NCI-H1092 treated with DMSO at 0.1 percent for 48 hours (cell line): ENCODE measurements at places on chromosomes 5 and 9.

- DNase-seq, result no peak
These were observed 125.6 kb downstream of the TMEM161B start for GRCh38 chr5:88142886-88143692.

DNA sequence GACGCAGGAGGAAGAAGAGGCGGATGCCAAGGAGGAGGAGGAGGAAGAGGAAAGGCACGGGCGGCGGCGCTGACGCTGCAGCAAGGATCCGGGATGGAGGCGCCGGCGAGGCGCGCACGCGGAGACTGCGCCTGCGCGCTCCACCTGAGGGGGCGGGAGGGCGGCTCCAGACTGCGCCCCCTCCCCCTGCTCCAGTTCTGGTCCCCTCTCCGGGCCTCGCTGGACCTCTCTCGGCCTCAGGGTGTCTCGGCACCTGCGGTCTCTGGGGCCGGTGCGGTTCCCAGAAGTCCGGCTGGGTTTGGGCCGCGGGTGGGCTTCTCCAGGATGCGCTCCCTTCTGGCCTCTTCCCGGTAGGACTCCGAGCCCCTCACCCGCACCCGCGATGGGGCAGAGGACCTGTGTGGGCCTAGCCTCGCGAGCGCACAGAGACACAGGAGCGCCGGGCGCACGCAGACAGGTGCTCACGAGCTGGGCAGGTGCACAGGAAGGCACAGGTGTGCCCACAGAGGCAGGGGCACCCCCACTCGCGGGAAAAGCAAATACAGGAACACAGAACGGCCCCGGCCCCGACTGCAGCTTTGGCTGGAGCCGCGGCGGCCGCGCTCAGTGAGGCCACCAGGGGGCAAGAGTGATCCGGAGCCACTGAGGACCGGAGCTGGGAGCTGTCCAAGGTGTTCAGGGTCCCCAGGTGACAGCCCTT lies at the start of gene NPDC1:
Gene NPDC1, minus strand, starts transcription at position 90 of the 700 bp plus-strand sequence. CDS start 188 bp downstream, outside the sequence.
- peak; percentile 82 for DNase-seq

DNA sequence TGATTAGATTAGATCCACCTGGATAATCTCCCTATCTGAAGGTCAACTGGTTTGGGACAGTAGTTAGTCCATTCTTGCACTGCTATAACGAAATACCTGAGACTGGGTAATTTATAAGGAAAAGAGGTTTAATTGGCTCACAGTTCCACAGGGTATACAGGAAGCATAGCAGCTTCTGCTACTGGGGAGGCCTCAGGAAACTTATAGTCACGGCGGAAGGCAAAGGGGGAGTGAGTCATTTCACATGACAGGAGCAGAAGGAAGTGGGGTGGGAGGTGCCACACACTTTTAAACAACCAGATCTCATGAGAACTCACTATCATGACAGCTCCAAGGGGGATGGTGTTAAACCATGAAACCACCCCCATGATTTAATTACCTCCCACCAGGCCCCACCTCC lies 9.9 kb downstream of the C9orf40 start:
- DNase-seq, result no peak

DNA sequence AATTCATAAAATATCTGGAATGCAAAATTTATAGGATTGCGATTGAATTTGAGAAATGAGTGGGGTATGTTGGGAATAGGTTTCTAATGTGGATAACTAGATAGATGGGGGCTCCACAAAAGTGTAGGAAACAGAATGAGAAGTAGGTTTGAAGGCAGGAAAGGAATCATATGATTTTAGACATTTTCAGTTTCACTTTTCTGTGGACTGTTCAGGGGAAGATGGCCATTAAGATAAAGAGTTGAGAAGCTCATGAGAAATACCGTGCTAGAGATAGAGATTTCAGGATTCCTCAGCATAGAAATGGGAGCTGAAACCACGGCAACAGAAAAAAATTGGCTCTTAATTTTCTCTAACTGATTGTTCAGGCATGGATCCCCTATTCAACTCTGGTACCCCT lies 163.4 kb upstream of the CD180 start:
- no peak for DNase-seq

DNA sequence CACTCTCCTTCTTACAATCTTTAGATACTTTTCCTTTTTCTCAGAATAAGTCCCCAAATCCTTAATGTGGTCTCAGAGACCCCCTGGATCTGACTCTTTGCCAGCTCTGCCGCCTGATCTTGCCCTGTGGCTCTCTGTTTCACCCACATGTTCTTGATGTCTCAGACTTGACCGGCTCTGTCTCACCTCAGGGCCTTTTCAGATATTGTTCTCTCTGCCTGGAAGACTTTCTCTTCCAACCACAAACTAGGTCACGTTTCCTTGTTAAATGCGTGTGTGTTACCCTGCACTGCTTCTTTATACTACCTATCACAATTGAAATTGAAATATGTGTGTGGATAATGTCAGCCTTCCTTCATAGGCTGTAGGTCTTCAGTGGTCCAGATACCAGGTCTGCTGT lies 265.4 kb upstream of the NUDT12 start:
- no peak for DNase-seq

DNA sequence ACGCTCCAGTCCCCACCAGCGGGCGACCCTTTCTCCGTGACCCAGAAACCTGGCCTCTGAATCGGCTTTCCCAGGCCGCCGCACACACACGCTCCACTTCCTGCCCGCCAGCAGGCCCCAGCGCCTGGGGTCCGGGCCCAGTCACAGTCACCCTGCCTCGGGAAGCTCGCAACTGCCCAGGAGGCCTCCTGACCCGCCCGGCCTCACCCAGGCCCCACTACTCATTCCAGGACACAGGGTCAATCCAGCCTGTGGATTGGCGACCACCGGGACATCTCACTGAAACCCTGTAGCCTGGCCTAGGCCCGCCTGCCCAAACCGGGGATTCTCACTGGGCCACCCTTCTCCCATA lies 2.7 kb upstream of the IRX4 start:
- no peak for DNase-seq

DNA sequence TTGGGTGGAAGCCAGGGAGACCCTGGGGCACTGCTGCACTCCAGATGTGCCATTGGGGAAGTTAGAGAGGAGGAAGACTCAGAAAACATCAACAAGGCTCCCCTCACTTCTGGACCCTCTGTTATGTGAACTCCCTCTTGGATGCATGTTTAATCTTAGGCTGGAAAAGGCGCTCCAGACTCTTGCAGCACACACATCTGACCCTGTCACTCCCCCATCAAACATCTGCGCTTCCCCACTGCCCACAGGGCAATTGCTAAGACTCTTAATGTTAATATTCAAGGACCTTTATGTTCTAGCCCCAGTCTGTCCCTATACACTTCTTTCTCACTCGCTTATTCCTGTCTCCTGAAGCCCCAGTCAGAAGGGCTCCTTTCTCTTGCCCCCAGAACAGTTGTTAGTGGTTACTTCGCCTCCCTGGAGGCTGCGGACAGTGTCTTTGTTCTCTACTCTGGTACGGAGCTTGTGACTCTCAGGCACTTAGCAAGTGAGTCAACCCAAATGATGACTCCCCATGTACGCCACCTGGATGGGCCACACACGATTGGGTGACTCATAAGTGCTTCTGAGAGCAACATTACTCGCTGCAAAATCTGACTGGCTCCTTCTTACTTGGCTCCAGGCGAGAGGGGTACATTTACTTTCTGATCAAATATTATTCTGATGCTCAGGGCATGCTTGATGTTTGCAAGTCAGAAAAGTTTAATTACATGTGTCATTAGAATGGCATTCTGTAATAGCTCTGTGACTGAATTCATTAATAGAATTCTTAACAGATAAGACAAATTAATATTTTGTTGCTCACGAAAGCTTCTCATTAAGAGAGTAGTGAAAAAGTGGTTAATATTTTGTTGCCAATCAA lies 193.6 kb downstream of the HSPA4 start:
- DNase-seq, result no peak

DNA sequence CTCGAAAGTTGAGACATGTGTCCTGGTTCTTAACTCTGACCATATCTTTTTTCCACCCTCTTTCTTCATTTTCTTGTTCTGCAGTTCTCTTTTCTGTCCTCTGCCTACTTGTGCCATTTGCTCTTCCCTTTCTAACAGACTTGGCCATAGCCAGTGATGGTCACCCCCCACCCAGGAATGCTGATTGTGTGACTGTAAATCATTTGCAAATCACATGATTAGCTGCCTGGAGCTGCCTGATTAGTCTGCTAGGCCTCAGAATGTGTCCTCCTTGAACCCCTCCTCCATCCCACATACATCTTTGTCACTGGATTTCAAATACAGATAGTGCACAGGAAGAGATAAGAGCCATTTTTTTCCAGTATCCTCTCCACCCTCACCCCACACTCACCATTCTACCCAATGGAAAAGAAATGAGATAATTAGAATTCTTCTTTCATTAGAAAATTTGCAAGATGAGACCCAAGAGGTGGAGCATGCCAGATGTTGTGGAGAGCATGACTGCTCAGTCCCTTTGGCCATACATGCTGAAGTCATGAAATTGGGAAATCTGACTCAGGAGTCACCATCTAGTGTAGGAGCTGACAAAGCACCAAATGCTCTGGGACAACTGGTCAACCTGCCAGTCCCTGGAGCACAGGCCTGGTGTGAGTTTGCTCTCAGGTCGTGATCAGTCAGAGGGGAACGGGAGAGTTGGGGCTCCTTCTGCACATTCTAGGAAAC lies 538.2 kb downstream of the CCDC171 start:
- DNase-seq, result no peak

DNA sequence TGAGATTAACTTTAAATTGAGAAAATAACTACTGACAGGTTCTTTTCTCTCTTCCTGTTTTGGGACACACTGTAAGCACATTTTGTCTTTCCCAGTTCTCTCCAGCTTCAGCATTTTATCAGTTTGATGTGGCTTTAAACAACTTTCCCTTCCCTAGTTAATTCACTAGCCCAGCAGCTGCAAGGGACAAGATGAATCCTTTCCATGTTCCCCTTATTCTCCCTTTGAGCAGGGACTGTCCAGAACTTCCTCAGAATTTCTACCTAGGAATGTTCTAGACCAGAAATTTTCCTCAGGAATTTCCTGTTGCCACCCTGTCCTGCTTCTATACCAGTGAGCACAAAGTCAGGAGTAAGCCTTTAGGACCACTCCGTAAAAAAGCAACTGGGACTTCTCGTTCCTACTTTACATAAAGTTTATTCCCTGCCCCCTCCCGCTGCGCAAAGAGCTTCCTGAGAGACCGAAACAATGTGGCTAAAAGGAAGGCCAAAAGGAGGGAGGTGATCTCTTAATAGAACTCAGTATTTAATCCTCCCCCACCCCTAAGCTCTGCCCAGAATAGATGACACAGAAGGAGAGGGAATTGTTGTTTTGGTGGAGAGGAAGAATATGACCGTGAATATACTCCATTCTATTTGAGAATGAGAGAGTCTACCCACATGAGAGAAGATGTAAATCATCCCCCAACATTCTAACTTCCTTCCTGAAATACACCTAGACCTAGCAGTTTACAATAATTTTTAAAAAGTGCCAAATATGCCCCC lies 61.9 kb downstream of the GLIS3 start:
- DNase-seq, result no peak

- DNase-seq, result no peak
These were observed 43.5 kb upstream of the LRRC14B start for GRCh38 chr5:147751-148150.

DNA sequence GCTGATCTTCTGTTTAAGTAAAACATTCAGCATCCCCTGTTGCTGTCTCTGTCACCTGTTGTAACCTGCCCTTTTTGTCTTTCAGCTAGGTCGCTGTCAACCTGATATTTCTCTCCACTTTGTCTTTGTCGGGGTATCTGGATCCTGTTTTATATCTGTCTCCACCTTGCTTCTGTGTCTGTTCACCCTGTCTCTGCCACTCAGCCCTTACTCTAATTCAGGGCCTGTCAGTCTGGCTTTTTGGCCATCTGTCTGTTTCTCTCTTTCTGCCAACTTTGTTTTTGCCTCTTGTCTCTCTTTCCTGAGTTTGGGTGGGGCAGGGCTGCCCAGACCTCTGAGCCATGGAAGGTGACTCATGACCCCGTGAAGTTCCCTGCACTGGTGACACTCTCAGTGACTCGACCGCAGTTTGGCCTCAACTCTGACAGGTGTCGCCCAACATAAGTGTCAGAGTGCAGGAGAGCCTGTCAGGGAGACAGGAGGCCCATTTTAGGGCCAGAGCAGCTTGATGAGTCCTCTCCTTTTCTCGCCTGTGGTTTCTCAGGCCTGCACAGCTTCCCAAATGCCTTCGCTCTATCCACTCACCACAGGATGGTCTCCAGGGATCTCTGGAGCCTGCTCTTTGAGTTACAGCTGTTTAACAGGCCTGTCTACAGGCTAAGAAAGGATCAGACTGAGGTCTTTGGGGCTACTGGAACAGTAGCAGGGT lies 868 bp downstream of the ZBTB43 start:
- no peak for DNase-seq

DNA sequence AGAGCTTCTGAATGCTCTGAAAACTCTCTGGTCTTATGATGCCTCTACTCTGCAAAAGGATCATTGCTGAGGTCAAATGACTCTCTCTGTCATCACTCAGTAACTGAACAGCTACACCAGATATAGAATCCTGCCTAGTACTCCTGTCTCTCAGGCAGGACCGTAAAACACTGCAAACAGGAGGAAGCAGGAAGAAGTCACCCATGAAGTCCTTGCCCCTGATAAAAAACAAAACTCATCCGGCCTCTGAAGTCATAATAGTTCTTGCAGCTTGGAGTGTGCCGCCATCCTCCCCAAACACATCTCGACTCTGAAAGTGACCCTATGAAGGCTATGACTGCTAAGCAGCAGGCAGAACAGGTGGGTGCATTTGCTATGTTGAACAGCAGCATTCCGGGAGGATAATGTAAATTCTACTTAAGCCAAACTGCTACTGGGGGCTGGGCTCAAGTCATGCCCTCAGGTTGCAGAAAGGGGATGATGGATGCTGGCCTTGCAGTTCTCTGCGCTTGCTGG lies 81.9 kb upstream of the FAM169A start:
- DNase-seq, result no peak
